ENCODE measurements at places on chromosomes 4 and X.
A peak's percentile ranks its signal among the peaks of the same experiment; 100 is the strongest.

DNA sequence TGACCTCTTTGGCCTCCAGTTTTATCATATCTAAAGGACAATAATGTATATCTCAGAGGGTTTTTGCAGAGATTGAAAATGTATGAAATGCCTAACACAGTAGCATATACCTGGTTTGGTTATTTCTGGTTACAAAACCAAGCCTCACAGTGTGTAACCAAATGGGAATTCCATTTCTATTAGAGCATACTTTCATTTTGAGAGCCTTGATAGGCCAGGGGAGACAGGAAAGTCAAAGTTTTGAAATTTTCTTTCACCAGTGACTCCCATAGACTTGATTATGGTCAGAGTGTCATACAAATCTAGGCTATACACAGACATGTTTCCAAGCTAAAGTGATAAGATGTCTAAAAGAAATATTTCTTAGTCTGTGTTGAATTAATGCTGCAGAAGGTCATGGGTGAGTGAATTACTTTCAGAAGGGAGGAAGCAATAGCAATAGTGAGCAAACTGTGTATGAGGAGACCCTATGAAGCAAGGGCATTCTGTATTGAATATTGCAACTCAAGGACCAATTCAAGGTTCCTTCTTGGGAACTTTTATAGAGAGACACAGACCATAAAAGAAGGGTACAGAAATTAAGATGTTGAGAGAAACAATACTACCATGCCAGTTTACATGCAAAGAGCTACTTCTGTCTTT, 151.1 kb downstream of the PDE5A start:
- no peak for DNase-seq

DNA sequence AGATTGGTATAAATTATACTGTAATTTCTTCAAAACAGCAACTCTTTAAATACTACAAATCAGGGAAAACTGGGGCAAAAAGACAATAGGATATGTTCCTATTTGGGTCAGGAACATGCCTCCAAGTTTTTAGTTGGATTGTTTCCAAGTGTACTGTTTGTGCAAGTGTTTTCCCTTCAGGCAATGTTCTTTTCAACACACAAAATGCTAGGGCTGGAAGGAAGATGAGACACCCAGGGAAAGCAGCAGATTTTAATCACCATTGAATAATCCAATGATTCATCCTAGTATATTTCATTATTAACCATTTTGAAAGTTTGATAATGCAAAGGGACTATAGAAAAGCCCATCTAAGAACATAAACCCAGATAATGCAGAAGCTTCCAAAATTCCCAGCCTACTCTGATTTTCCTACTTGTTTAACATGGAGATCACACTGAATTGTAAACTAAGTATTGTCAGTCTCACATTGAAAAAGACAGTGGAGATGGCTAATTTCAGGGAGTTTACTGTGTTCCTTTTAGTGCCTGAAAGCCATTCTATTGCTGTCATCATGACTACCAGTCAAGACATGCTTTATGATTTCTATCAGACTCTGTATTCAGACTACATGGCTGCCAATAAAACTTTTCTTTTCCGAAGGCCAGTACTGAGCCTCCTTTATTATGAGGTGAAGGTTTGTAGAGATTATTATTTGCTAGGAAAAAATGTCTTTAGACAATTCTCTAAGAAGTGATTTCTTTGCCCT, 38.6 kb downstream of the COL4A6 start:
- DNase-seq = no peak

- DNase-seq = peak; percentile 0
These were observed 63.7 kb downstream of the ADAMTS3 start for GRCh38 chr4:72505314-72505744.

- no peak for DNase-seq
These were observed 121.0 kb upstream of the STOX2 start for GRCh38 chr4:183783991-183784553.

DNA sequence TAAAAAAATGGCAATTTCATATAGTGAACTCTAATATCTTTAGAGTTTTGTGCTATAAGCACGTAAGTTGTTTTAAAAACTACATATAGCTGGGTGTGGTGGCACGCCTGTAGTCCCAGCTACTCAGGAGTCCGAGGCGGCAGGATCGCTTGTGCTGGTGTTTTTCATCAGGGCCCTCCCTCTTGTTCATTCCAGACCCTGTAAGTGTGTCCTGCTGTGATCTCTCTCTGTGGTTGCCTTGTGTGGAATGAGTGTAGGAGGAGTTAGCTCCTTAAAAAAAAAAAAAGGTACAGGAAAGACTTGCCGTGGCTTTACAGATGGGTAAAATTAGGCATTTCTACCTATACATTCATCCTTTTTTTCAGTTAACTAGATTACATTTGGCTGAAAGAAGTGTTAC, 35.4 kb downstream of the RBBP7 start:
- no peak for DNase-seq

DNA sequence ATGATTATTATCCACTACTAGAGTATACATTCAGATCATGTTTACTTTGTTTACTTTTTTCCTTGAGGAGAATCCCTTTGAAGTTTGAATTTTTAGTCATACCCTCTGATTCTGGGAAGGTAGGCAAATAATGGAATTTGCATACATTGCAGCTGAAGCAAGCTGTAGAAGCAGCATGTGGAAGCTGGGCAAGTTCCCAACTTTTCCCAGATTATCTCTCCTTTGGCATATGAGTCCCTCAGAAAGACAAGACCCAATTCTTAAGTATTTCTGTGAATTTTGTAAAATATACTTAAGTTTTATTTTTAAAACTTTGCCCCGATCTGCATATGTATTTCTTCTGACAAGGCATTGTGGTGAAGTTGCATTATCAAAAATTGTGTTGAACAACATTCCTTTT, 94.9 kb downstream of the CNKSR2 start:
- DNase-seq = no peak

DNA sequence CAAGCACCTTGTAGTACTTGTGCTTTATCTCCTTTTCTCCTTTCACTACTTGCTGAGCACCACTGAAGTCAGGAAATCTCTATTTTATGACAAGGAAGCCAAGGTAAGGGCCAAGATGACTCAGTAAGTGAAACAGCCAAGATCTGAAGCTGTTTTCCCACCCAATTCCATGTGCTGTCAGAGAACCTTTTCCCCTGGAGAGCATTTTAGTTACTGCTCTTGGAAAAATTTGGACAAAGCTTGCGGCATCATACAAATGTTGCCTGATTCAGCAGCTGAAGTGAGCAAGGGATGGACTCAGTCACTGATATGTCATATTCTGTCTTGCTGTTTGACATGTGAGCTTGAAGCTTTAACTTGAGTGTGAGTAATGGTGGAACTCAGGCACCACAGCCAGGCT, 391.4 kb downstream of the RAB28 start:
- DNase-seq = no peak

- no peak for DNase-seq
These were observed 163.2 kb downstream of the APBB2 start for GRCh38 chr4:41050880-41051775.

DNA sequence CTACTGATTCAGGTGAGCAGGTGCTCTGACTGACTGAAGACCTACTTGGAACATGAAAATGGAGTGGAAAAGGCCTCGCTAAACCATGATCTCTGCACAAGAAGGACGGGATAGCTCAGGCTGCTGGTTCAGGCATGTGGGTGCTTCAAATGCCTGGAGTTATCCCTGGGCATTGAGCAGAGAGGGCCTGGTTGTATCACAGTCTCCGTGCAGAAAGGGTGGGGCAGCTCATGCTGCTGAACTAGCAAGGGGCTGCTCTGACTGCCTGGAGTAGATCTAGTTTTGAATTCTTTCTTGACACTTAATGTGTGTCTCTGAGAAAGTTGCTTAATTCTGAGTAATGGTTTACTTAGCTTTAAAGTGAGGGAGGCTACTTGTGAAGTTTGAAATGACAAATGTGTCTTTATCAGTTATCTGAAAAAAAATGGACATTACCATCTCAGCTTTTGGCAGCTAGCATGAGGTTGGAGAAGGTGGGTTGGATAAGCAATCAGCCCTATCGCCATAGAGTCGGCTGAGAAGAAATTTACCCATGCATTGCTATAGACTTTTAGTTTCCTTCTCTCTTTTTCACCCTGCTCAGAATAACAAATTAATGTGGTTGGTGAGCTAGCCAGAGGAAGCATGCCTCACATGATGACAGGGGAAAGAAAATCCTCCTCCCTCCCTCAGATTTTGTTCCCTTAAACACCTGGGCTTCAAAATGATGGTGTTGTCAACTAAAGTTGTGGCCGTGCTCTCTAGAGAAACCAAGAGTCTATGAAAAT, 832.4 kb downstream of the STIM2 start:
- DNase-seq = no peak

DNA sequence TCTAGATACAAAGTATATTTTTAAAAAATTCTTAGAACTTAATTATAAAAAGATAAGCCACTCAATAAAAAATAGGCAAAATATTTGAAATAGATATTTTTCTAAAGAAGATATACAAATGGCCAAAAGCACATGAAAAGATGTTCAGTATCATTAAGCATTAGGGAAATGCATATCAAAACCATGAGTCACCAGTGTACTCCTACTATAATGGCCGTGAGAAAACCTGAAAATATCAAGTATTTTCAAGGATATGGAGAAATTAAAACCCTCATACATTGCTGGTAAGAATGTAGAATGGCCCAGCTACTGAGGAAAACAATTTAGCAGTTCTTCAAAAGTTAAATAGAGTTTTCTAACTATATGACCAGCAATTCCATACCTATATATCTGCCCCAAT, 337.9 kb downstream of the CAMK2D start:
- no peak for DNase-seq

- DNase-seq = peak; percentile 93
These were observed 132.6 kb downstream of the FHIP1A start for GRCh38 chr4:151541389-151542071.

- DNase-seq = no peak
These were observed 201.2 kb downstream of the CHIC2 start for GRCh38 chr4:53863158-53863557.

DNA sequence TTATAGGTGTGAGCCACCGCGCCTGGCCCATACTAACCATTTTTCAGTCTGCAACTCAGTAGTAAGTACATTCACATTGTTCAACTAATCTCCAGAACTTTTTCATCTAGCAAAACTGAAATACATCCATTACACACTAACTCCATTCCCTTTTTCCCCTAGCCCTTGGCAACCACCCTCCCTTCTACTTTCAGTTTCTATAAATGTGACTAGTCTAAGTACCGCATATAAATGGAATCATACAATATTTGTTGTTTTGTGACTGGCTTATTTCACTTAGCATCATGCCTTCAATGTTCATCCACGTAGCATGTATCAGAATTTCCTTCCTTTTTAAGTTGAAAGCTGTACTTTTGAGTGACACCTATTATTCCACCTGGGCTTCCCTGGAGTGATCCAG, 44.6 kb upstream of the SETD7 start:
- no peak for DNase-seq

DNA sequence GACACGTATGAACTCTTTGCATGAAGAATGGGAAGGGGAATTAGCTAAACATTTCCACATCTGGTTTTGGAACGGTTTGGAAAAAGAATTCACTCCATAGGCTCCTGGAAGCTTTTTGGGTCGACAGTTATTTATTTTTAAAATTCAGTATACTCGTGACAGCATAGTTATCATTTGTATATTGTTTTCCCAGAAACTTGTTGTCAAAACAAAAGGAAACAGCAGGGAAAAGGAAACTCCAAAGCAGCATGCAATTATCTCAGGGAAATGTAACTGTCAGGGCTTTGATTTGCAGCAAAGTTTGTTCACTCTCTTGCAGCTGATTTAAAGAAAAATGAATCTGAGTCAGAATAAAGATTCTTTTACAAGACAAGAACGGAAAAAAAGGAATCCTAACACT, 86.5 kb downstream of the PLAC1 start:
- no peak for DNase-seq

- no peak for DNase-seq
These were observed 12.9 kb upstream of the C4orf54 start for GRCh38 chr4:99670409-99671073.

GRCh38 chr4:132396636-132397035, 752.5 kb upstream of the PCDH10 start:
- no peak for DNase-seq

DNA sequence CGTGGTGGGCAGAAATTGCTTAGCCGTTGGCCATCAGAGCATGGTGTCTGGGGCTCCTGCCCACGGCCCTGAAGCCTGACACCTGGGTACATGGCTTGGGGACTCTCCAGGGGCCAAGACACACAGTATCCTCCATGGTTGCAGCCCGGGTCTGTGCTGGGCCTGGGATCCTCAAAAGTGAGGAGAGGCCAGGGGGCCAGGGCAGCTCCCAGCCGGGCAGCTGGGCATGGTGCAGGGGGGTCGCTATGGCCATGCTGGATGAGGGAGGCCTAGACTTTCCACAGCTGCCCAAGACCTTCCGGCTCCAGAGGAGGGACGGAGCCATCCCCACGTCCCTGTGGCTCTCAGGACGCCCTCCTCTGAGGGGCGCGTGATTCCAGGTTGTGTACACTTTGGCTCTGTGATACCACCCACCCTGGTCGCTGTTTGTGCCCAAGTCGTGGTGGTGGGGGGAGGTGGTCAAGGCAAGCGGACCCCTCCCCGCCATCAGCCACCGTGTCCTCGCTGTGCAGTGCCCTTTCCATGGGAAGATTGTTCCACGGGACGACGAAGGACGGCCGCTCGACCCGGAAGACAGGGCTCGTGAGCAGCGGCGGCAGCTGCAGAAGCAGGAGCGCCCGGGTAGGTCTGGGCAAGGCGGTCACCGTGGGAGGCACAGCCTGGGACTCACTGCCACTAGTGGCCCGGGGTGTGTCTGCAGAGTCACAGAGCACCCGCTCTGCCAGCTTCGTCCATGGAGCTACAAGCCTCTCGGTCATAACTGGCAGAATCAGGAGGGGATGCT, 25.7 kb downstream of the NKX1-1 start:
- no peak for DNase-seq

DNA sequence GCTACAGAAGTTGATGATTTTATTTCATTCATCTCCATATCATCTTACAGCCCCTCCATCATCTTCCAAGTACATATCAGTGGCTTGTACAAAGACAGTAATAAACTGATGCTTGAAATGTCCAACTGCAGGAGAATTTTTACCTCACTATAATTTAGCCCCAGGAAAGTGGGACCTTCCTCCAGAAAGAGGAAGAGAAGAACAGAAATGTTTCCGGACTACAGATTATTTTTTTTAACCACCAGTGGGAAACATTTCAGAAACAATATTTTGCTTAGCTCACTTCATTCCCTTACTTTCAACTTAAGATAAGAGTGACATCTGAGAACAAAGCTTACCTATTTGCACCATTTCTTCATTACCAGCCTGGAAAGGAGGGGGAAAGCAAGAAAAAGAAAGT, 2.0 kb downstream of the ADAMTS3 start:
- DNase-seq = no peak

GRCh38 chr4:184860018-184860779, 34.4 kb upstream of the ACSL1 start:
- no peak for DNase-seq

GRCh38 chr4:147355847-147356246, 125.0 kb upstream of the EDNRA start:
- DNase-seq = no peak

- DNase-seq = no peak
These were observed 213.0 kb upstream of the GK2 start for GRCh38 chr4:79621061-79621460.

GRCh38 chrX:66015900-66016689, 23.8 kb downstream of the VSIG4 start:
- no peak for DNase-seq

GRCh38 chrX:124232523-124233201, 99.8 kb upstream of the TEX13D start:
- no peak for DNase-seq

- no peak for DNase-seq
These were observed 599.1 kb upstream of the GRIA3 start for GRCh38 chrX:122584981-122585380.

GRCh38 chr4:168529257-168529656, 32.4 kb downstream of the PALLD start:
- no peak for DNase-seq

All from NCI-H1105 treated with DMSO at 0.1 percent for 48 hours (cell line).